Activated CD4-positive, alpha-beta T cell treated with anti-CD3 and anti-CD28 coated beads for 36 hours (primary cell): ENCODE measurements at places on chromosomes 4 and X. TPM values are rescaled to one million over a fixed set of nuclear protein-coding genes. Genes with fewer than 3 reads are reported as not detected.

AMBN gene
- total RNA-seq = not detected

EDNRA gene
- not detected for total RNA-seq

DNA sequence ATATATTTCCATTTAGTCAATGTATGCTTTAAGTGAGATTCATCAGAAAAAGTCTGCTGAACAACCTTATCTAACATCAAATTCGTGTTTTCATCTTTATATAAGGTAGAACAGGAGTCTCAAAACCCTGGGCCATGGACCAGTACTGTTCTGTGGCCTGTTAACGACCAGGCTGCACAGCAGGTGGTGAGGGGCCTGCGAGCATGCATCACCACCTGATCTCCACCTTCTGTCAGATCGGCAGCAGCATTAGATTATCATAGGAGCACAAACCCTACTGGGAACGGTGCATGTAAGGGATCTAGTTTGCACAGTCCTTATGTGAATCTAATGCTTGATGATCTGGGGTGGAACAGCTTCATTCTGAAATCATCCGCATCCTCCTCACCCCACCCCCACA lies 3.2 kb downstream of the CTSO start:
- DNase-seq = no peak
- H3K4me3 ChIP-seq = no peak overlapping the region
- H3K4me1 ChIP-seq = peaks cover 11% of the 10 kb centered on the region
- H3K27me3 ChIP-seq = no peaks in the 10 kb centered on the region
- no peak overlapping the region for H3K27ac ChIP-seq

DNA sequence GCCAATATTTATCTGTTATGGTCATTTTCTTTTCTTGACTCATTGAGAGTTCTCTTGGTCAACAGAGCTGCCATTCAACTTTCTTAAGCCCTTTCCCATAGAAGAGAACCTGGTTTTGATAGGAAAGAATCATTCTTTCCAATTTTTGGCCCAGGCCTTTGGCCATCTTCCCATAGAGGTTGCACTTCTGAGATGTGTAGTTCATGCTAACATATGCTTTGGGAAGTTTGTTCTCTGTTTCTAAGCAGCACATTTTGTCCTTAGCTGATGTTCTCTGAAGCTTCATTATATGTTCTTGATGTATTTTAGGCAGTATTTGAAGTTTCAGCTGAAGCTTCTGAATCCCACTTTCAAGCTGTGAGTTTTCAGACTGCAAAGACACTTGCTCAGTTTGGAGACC lies 161.1 kb downstream of the VEGFC start:
- no peak for DNase-seq
- no peak overlapping the region for H3K4me3 ChIP-seq
- no peaks in the 10 kb centered on the region for H3K27me3 ChIP-seq

- H3K4me1 ChIP-seq = no peaks in the 10 kb centered on the region
- no peak for DNase-seq
- peaks cover 17% of the 10 kb centered on the region for H3K27me3 ChIP-seq
- H3K27ac ChIP-seq = no peak overlapping the region
- no peaks in the 10 kb centered on the region for H3K36me3 ChIP-seq
These were observed 18.8 kb downstream of the SLC25A31 start for GRCh38 chr4:127748957-127749356.

- no peak overlapping the region for H3K27ac ChIP-seq
- no peaks in the 10 kb centered on the region for H3K4me1 ChIP-seq
- H3K27me3 ChIP-seq = no peaks in the 10 kb centered on the region
- no peak for DNase-seq
- H3K36me3 ChIP-seq = no peaks in the 10 kb centered on the region
- no peak overlapping the region for H3K4me3 ChIP-seq
These were observed 265.0 kb upstream of the NWD2 start for GRCh38 chr4:36979533-36979932.

DNA sequence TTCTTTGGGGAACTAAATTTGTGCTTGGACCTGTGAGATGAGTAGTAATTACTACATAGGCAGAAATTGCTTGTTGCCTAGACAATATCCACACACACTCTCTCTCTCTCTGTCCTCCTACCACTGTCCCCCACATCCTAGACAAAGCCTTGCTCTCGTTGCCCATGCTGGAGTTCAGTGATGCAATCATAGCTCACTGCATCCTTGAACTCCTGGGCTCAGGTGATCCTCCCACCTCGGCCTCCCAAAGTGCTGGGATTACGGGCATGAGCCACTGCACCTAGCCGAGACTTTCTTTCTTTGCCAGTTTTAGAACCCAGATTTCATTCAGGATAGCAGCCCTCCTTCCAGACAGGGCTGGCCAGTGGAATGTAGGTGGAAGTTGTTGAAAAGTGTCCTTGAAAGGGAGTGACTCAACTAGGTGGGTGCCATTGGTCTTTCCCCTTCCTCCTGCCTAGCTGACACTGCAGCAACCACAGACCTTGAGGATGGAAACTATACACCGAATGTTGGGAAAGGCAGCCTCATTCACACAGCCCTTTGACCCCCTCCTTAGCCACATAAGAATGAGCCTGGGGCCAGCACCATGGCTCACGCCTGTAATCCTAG lies 16.8 kb upstream of the LAP3 start:
- H3K4me3 ChIP-seq = no peak overlapping the region
- no peaks in the 10 kb centered on the region for H3K36me3 ChIP-seq
- DNase-seq = no peak
